Smooth muscle cell of the brain vasculature (primary cell): ENCODE measurements at places on chromosomes 7 and 10.

GRCh38 chr7:115329006-115329405 is 407.1 kb downstream of the MDFIC start:
- no peak for DNase-seq

- no peak for DNase-seq
These were observed 548.9 kb upstream of the FZD8 start for GRCh38 chr10:36191009-36191408.

DNA sequence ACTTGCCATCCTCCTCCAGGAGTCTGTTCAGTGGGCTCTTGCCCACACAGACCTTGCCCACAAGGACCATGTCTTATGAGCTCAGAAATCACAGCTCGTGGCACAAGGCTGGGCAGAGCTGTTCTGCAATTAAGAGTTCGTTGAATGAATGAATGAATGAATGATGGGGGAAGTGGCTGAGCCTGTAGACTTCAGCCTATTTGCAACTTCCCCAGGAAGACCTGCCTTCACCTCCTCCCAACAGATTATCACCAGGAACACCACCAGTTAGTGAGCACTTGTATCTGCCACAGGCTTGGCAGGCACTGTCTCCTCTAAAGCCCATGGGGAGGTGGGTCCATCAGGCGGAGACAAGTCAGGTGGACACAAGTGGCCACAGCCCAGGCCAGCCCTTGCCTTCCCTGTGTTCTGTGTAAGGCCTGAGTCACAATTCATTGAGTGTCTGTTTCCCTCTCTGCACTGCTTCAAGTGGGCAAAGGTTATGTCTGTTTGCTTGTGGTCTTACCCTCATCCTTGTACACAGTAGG is 1.8 kb upstream of the FGF8 start:
- DNase-seq, result no peak

DNA sequence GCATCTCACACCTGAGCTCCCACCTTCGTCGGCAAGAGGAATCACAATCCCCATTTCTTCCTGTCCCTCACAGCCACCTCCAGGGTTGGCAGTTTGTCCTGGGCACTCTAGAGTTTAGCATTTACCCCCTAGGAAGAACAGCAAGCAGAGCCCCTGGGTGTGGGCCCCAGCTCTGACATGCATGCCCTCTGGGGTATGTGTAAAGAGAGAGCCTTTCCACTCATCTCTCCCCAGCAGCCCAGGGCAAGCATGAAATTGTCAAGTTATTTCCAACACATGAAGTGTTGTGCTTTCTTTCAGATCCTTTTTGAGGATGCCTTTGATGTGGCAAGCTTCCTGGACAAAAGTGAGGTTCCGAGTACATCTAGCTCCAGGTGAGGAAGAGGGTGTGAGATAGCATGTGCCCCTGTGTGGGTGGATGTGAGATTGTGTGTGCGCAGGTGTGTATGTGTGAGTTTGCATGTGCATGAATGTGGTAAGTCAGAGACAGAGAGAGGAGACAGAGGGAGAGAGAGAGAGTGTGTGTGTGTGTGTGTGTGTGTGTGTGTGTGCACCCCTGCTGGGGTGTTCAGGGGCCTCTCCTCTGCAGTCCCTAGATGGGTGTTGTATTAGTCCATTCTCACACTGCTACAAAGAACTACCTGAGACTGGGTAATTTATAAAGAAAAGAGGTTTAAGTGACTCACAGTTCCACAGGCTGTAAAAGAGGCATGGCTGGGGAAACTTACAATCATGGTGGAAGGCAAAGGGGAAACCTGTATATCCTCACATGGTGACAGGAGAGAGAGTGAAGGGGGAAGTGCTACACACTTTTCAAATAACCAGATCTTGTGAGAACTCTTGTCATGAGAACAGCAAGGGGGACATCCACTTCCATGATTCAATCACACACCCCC is 18.1 kb downstream of the STRA8 start:
- no peak for DNase-seq

DNA sequence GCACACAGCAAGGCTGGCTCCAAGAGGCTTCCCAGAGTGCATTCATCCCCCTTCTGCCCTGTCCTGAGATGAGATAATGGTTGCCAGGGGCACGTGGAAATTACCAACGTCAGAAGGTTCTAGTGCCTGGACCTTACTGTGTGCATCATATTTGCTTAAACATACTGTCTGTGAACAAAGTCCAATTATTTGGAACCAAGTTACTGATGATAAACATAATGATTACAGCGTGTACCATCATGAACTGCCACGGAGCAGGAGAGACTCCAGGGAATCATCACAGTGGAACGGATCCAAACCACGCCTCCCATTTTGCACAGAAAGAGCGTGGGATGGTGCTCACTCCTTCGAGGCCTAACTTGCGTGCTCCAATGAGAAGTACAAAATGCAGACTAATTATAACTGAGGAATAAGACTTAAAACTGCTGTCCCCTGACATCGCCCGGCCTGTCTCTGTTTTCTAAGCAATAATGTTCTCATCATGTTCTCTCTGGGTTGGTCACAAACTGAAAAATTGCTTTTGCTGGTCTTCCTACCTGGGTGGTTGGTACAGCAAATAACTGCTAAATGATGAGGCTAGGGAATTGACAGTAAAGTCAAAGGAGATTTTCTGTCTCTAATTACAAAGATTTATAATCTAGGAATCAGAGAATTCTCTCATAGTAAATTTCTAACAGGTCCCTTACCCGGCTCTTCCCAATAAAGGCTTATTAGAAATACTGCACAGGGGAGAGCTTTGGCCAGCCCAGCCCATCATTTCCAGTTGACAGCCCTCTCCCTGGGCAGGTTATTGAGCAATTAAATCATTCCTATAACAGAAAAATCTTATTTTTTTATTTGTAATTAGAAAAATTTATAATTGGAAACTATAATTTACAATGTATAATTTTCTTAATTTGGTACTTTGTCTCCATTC is 182.2 kb downstream of the CAMK1D start:
- DNase-seq, result no peak

DNA sequence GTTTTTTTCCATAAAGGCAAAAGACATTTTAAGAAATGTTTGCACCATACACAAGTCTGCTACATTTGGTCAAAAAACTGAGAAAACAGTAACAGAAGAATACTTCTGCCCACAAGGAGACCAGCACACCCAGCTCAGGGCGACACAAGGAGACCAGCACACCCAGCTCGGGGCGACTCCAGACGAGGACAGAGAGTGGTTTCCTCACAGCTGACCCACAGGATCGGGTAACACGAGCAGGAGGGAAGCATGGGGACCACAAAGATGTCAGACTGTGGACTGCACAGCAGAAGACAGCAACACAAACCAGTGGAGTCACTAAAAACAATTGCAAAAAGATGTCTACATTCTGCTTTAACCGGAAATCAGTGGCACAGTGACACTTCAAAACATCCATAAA is 237.6 kb downstream of the DIP2C start:
- DNase-seq, result no peak

DNA sequence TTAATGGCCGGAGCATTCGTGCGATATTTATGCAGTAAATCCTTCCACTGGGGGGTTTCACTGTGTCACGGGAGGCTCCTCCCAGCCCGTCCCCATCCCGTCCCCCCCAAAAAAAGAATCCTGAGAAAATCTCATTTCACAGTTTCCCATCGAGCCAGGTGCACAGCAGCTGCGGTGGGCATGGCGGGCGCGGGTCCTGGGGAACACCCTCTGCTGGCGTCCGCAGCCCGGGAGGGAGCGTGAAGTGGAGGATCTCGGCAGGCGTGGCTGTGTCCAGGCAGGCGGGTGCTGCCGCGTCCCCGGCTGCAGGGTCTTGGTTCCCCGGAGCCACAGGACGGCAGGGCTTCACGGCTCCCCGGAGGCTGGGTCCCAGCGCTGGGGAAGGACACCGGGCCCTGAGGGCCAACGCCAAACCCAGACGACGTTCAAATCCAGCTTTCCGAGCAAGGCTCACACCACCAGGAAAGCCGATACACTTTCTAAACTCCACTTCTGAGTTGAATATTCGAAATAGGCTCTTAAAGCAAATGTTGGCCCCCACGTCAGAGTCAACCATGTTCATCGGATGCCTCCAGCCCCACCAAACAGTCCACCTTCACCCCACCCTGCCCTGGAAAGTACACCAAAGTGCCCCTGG is 55.7 kb downstream of the PDGFA start:
- DNase-seq, result no peak

DNA sequence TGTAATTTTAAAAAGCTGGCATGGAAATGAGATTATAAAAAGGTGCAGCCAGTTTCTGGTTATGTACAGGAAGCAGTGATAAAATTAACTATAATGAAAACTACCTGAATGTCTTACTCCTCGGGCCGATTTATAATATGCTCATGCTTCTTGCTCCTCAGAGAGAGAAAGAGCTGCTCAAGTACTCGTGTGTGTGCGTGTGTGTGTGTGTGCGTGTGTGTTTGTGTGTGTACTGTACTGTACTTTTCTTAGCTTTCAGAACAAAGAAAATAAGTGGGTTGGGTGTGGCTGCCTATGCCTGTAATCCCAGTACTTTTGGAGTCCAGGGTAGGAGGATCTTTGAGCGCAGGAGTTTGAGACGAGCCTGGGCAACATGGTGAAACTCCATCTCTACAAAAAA is 96.6 kb upstream of the NMT2 start:
- DNase-seq, result no peak

DNA sequence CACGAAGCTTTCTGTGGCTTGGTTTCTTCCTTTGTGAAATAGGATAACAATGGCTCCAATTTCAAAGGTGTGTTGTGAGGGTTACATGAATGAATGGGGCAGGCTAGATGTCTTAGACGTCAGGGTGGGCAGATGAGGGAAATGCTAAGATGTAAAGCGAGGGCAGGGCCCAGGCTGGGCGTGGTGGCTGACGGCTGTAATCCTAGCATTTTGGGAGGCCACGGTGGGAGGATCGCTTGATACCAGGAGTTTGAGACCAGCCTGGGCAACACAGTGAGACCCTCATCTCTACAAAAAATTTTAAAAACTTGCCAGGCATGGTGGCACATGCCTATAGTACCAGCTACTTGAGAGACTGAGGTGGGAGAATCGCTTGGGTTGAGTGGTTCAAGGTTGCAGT is 607.7 kb upstream of the FOXK1 start:
- DNase-seq, result no peak

DNA sequence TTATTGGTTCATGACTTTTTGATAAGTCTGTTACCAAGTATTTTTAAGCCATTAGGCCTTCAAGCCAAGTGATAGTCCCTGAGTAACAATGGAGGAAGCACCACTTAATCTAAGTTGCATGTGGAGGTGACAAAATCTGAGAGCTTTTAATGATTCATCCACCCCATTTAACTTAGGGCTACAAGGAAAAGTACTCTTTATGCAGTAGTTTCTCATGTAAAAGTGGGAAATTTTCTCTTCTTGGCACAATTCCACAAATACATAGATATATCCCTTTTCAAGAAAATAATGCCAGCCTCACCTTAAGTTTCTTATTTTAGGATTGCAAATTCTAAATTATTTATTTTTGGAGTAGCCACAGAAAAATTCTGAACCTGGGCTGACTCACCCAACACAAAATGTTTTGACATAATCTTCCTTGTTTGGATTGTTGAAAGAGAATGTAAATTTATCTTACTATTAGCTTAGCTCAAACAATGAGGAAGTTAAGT is 85.7 kb downstream of the SUGCT start:
- DNase-seq, result no peak

GRCh38 chr10:64506963-64507362 is 985.8 kb downstream of the REEP3 start:
- DNase-seq, result no peak

- no peak for DNase-seq
These were observed 582.8 kb downstream of the TCERG1L start for GRCh38 chr10:130728531-130729215.

DNA sequence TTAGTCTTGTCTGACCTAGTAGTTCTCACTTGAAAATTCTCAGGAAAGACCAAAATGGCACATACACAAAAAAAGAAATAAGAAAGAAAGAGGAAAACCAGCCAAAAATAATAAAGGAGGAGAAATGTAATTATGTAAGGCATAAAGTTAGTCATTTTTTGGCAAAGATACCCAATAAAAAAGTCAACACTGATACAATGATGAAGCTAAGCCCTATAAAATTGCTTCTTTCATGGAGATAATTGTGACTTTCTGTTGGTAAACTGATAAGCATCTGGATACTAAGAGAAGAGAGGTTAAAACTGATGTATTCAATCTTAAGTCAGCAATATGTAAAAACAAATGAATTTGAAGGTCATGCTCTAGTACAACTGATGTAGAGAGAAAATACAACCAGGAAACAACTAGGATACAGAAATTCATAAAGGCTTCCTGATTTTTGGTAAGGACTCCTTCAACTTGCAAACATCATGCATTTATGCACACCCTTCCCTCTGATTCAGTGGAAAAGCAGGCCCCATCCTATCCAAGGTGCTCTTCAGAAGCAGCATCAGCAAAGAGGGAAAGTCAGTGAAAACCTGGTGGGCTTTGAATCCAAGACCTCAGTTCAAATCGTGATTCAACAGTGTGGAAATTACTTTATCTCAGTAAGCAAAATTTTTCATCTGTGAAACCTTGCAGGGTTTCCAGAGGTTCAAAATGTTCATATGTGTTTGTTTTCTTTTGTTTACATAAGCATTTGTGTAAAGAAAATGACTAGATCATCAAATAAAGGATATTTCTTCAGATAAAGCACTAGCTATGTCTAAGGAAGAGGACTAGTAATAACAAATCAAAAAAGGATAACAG is 32.6 kb downstream of the IMMP2L start:
- no peak for DNase-seq

- no peak for DNase-seq
These were observed 31.8 kb downstream of the GPRIN2 start for GRCh38 chr10:46524472-46525176.

- no peak for DNase-seq
These were observed 161.4 kb downstream of the RAPGEF5 start for GRCh38 chr7:22195397-22196172.

DNA sequence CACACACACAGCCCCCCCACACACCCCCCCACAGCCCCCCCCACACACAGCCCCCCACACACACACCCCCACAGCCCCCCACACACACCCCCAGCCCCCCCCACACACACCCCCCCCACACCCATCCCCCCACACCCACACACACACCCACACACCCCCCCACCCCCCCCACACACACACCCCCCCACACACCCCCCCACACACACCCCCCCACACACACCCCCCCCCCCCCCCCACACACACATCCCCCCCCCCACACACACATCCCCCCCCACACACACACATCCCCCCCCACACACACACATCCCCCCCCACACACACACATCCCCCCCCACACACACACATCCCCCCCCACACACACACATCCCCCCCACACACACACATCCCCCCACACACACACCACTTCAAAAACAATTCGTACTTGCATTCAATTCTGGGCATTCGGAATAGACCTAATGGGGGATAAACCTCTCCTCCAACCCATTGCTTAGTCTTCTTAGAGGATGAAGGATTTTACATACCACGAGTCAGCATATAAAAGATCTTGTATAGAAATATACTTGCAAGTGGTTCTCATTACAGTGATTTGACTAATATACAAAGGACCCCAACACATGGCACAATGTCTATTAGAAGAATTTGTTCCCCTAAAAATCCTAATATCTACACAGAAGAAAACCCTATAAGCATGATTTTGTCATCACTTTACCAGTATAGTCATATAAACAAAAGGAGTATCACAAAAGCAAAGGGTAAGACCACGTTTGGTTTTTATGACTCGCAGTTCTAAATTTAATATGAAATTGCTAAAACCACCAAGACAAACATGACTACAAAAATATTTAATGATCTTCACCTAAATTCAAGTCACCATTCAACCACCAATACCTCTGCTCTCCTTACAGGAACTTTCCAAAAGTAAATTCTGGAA is 80.9 kb downstream of the DIP2C start:
- DNase-seq, result no peak
